Substantia nigra (tissue), 51 donors: ENCODE measurements at places on chromosomes 6 and 20.
A peak's percentile ranks its signal among the peaks of the same experiment; 100 is the strongest.

GRCh38 chr6:159939591-159940016, 29.3 kb upstream of the IGF2R start:
- DNase-seq: no peak

- DNase-seq: no peak
Measured at GRCh38 chr6:25205629-25206028, 73.5 kb upstream of the CARMIL1 start.

GRCh38 chr20:51265361-51265760, 242.5 kb upstream of the KCNG1 start:
- no peak for DNase-seq

GRCh38 chr20:50975701-50976330, 17.2 kb downstream of the MOCS3 start:
- DNase-seq: no peak

DNA sequence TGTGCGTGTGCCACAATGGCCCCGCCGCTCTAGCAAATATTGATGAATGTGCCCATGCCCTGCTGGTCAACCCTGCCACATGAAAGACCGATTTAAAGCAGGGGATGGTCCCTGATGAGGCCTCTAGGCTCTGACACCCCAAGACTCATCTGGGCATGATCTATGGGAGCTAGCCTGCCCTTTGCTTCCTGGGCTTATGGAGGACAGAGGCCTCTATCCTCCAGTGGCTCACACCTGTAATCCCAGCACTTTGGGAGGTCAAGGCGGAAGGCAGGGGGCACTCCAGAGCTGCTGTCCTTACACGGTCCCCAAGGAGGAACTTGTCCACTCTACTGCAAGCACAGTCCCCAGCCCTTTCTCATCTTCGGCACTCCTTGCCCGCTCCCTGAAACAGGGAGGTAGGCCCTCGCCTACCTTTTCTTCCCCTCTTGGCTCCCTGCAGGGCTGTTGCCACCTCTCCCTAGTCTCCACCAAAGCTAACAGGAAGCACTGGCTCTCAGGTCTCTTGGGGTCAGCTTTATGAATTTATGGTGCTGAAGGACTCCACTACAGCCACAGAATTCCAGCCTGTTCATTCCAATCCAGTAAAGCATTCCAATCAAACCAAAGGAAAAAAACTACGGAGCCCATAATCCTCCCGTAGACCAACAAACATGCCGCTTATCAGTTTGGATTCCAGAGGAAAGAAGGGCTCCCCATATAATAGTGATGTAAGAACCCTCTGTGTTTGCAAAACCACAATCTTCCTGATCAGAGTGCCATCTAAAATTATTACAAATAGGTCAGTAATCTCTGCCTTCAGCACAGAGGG, 48.7 kb upstream of the FOXQ1 start:
- DNase-seq: no peak

- DNase-seq: no peak
Measured at GRCh38 chr6:132612449-132613108, 11.5 kb downstream of the TAAR2 start.

DNA sequence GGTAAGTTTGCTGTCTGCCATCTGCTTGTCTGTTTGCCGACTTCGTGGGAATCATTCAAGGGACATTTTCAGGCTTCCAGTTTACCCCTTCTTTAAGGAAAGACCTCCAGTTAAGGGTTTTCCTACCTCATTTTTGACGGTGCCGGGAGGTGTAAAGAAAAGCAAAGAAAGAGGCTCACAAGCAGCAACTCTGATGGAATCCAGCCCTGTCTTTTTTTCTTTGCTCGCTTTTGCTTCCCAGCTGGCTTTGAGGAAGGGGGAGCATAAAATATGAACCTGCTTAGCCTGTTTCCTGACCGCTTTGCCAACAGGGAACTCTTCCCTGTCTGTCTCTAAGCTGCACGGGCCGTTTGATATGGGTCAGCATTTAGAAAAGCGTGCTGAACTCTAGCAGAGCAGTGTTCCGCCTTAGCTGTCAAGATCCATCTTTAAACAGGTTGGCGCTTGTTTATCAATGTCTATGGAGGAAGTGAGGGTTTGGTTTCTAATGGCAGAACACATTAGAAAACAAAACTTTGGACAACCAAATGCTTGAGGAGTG, 13.8 kb downstream of the SYTL3 start:
- no peak for DNase-seq

- no peak for DNase-seq
Measured at GRCh38 chr6:169963581-169964297, 212.3 kb downstream of the ERMARD start.

DNA sequence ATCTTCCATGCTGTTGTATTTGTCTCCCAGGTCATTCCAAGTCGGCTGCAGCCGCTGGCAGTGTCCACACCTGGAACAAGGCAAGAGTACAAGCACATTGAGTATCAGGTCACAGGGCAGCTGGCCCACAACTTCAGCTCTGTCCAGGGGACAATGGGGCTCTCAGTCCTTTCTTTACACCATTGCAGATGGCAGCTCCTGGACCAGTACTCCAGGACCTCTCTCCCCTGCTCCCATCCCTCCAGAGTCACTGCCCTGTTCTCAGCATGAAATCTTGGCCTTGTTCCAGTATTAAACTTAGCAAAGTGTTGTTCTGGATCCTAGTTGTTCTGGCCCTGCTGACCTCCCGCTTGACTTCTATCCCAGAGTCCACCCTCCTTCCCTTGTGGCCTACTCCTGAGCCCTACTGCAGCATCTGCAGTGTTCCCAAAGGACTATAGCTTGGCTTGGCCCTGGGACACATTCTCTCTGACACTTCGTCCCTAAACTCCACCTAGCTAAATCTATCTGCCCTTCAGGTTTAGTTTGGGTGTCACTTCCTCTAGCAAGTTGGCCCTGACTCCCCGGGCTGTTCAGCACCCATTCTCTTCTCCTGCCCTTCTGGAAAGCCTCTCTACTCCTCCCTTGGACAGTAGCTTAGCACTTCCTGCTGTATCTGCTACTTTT, 5.8 kb downstream of the TXNDC5 start:
- DNase-seq: no peak

- DNase-seq: no peak
Measured at GRCh38 chr6:14252271-14252850, 134.8 kb downstream of the CD83 start.

DNA sequence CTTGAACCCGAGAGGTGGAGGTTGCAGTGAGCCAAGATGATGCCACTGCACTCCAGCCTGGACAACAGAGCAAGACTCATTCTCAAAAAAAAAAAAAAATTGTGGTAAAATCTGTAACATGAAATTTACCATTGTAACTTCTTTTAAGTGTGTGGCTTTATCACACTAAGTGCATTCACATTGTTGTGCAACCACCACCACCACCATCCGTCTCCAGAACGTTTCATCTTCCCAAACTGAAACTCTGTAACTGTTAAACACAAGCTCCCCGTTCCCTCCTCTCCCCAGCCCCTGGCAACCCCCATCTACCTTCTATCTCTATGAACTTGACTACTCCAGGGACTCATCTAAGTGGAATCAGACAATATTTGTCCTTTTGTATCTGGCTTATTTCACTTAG, 29.7 kb downstream of the PDRG1 start:
- DNase-seq: no peak

GRCh38 chr20:12773936-12774335, 234.8 kb upstream of the SPTLC3 start:
- no peak for DNase-seq

- no peak for DNase-seq
Measured at GRCh38 chr6:8277769-8278168, 157.6 kb downstream of the SLC35B3 start.

GRCh38 chr20:36908603-36909002, 32.7 kb downstream of the TLDC2 start:
- DNase-seq: no peak

DNA sequence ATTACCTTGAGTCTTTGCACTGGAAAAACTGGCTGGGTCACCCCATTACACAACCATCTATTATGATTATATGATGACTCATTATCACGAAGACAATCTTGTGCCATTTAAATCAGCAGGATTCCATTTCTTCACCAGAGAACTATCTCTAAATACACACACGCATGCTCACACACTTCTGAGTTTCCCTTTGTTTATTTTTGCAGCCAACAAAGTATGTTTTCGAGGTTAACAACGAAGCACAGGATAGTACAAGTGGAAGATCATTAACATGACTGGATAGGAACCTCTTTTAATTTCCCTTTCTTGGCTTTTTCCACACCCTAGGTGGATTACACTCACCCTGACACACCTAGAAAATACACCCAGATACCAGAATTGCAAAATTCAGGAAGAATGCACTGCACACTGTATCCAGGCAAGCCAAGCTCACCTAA, 18.9 kb downstream of the PERP start:
- no peak for DNase-seq

- no peak for DNase-seq
Measured at GRCh38 chr6:21824431-21825177, 231.1 kb downstream of the SOX4 start.

DNA sequence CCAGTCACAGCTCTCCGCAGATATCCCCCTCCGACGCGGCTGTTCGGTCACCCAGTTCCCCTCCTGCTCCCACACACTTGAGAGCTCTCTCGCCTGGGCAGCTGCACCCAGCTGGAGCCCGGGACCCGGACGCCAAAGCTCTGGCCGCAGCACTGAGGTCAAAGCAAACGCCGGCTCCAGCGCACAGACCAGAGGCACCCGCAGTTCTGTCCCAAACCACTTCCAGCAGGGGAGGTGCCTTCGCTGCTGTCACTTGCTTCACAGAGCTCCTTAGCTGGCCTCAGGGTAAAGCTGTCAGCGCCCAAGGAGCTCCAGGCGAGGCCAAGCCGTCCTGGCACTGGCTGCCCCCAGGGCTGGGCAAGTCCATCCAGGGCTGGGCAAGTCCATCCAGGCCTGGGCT, 27.9 kb downstream of the SLC2A4RG start:
- no peak for DNase-seq

- DNase-seq: no peak
Measured at GRCh38 chr6:28858963-28859362, 64.8 kb downstream of the TRIM27 start.

DNA sequence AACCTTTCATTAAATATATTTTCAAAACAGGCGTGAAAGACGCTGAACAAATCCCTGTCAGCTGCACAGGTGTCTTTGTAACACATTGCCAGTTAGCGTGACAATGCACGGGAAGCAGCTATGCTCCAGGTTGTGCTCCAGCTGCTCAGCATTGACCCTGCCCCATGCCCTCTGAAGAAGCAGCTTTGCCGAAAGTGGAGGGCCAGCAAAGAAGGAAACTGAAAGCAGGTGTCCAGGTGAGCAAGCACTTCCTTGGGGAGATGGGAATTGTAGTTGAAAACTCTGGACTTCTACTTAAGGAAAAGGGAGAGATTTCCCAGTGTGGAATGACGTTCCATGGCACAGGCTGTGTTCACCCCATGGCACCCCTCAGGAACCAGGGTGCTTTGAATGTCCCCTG, 125.7 kb downstream of the TTLL2 start:
- no peak for DNase-seq

- no peak for DNase-seq
Measured at GRCh38 chr6:14162826-14163225, 45.3 kb downstream of the CD83 start.

GRCh38 chr6:81138236-81138635, 614.2 kb downstream of the TENT5A start:
- DNase-seq: no peak

DNA sequence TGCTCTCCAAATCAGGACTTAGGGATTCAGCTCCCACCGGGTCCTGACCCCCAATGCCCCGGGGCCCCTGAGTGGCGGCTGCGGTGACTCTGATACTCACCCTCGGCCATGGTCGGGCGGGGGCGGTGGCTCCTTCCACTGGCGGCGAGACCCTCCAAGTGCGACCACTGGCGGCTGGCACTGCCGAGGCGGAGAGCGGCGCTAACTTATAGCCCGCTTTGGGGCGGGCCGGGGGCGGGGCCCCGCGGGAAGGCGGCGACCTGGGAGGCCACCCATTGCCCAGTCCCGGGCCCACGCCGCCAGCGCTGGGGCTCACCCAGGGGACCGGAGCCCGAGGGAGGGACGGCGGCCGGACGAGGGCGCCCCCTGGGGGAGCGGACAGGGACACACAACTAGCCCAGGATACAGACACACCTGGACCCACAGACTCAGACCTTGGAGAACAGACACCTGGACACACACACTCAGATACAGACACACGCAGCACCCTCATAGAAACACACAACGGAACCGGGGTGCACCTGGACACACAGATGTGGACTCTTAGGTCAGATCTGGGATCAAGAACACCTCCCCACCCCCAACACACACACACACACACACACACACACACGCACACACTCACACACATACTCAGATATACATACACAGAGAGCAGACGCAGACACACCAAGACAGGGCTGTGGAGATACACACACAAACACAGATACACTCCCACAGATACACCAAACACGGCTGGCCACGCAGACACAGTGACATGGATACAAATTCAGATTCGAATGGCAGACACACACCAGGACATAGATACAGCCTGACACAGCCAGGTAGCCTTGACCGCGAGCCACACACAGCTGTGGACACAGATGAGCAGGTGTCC, at the start of gene TGM2:
TSS of gene TGM2 (minus strand) at position 182 of the 877 bp plus-strand sequence. CDS start at position 110, 72 bp downstream.
- DNase-seq: peak; percentile 30

GRCh38 chr6:40170856-40171255, 236.6 kb upstream of the MOCS1 start:
- DNase-seq: no peak

DNA sequence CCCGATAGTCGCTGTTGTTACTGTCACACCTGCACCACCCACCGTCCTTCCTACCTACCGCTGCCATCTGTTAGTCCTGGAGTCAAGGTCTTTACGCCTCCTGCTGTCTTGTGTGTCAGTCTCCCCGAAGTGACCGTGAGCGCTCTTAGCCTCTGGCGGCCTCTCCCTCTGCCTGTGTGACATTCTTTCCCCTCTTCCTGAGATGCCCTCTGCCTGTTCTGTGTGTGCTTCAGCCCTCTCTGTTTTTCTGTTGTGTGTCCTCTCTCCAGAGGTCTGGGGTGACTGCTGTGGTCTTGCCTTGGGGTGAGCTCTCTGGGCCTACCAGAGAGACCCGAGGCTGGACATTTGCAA, 54.9 kb downstream of the TCP11 start:
- no peak for DNase-seq

- no peak for DNase-seq
Measured at GRCh38 chr20:36728986-36729385, 16.9 kb downstream of the NDRG3 start.

- no peak for DNase-seq
Measured at GRCh38 chr6:38364127-38364526, 275.6 kb downstream of the BTBD9 start.

- DNase-seq: no peak
Measured at GRCh38 chr6:158391276-158391675, 79.0 kb downstream of the TULP4 start.

- no peak for DNase-seq
Measured at GRCh38 chr6:29395331-29395730, at the start of gene OR12D2. TSS of gene OR12D2 (plus strand) at chr6:29395631. CDS start at chr6:29396700, 1,069 bp downstream.
